ENCODE measurements at places on chromosomes 11 and 22.

GRCh38 chr22:33584152-33584551 lies 336.1 kb downstream of the LARGE1 start:
- DNase-seq, result no peak

- no peak for DNase-seq
These were observed 13.3 kb downstream of the CELF1 start for GRCh38 chr11:47539681-47540039.

DNA sequence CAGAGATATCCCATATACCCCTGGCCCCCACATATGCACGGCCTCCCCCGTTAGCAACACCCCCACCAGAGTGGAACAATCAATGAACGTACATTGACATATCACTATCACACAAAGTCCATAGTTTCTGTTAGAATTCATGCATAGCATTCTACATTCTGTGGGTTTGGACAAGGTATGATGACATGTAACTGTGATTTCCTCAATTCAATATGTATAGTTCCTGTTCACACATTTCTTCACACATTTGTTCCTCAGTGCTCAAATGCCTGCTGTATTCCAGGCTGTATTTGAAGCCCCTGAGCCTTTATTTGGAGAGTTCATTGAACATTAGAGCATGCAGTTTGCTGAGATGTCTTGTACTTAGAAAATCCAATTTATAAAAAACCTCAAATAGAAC lies 69.9 kb downstream of the PTPRJ start:
- DNase-seq, result peak; percentile 30

- no peak for DNase-seq
These were observed 7.2 kb downstream of the NDUFC2 start for GRCh38 chr11:78072455-78072854.

DNA sequence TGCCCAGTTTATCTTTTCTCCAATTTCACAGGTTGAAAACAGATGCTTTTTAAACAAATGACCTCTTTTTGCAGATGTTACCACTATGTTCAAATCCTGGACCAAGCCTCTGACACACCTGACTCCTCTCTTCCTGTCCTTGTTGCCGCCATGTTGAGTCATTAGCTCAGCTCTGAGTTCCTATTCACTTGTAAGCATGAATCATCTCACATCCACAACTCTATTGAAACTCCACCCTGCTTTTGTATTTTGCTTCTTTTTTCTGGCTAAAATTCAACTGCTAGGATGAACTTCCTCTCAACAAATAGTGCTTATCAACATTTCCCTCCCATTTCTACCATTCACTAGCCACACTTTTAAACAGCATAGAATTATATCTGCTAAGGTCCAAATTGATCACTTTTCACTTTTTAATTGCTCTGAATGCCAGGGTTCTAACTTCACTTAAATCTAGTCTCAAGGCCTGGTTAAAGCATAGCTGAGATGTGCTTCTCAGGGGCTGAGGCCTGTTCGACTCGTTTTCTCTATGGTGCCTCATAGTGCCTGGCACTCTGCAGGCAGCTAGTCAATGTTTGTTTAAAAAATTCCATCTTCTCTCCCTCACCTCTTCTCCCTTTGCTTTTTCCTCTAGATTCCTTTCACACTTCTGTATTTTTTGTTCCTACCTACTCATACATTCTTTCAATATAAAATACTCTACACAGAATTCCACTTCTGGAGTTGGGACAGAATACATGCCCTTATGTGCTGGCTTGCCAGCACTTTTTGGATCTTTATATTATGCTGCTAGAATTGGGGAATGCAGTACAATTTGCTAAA lies 3.9 kb downstream of the JOSD1 start:
- no peak for DNase-seq
